Fibroblast of upper back skin (primary cell): ENCODE measurements at places on chromosomes 5 and 9.

DNA sequence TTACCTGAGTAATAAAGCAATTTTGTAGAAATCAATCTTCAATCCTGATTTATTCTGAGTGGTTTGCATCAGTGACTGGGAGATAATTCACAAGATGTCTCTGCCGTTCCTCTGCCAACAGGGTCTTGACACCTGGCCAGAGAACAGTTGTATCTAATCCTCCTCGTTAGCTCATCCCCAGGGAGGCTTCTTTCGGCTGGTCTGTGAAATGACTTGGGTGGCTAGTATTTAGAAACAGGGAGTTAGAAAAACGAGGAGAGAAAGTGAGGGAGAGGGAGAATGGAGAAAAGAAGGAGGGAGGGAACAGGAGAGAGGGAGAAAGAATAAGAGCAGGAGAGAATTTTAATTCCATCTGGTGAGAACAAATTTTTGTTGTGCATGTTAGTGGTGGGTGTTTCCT is 600.2 kb upstream of the TLE4 start:
- DNase-seq = peak; percentile 11

GRCh38 chr5:143183989-143184388 is 219.5 kb downstream of the NR3C1 start:
- DNase-seq = no peak

- DNase-seq = no peak
Measured at GRCh38 chr9:34127035-34127948, 794 bp upstream of the DCAF12 start.

DNA sequence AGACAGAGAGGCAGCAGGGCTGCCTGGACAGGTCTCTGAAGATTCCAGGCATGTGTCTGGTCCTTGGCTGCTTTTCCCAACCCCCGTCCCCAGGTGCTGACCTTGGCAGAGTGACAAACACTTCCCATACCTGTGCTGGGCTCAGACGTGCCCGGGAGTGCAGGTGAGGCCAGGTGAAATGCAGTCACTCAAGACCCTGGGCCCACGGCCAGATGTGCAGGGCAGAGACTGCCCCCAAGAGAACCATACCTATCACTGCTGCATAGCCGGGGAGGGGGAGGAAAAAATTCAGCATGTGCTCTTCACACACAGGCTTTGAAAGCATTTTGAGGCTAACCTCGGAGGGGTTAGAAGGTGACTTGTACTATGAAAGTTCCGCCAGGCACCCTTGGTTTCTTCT is 22.6 kb downstream of the CCNJL start:
- no peak for DNase-seq

- no peak for DNase-seq
Measured at GRCh38 chr9:138098908-138099791, 221.6 kb downstream of the CACNA1B start.

- no peak for DNase-seq
Measured at GRCh38 chr5:148586796-148587195, 67.5 kb downstream of the HTR4 start.

- DNase-seq = no peak
Measured at GRCh38 chr9:130078547-130078946, 24.8 kb downstream of the GPR107 start.

DNA sequence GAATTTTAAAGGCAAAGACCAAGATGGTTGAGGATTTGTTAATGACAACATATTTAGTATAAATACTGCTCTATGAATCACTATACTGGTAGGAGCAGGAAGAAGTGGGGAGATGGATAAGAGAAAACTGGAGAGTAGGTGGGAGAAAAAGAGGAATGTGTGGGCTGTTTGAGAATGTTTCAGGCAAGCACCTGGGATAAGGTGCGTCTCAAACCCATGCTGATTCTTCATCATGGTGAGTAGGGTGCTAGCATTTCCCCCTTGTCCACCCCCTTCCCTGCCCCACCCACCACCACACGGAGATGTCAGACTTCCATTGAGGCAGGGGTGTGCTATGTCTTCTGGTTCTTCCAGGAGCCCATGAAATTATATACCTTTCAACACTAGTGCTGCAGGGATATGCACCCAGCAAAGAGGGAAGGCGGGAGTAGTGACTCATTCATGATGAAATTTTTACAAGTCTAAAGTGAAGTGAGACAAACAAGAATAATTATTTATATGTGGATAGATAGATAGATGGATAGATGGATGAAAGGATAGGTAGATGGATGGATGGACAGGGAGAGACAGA is 54.3 kb downstream of the MTX3 start:
- DNase-seq = peak; percentile 19

DNA sequence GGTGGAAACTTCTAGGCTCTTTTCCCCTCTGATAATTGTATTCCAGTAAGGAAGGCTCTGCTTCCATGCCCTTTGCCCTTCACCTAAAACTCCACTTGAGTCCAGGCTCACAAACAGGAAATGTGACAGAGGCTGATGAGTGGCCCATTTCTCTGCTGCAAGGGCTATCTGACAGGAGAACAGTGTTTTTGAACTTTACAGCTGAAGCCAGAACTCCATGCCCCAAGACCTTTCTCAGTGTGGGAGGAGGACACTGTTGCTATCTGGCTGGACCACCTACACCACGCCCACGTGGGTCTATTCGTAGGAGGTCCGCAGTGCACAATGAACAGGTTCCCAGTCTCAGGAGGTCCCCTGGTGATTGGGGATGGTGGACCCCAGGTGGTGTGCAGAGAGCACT is 13.6 kb downstream of the GGTA1 start:
- no peak for DNase-seq

DNA sequence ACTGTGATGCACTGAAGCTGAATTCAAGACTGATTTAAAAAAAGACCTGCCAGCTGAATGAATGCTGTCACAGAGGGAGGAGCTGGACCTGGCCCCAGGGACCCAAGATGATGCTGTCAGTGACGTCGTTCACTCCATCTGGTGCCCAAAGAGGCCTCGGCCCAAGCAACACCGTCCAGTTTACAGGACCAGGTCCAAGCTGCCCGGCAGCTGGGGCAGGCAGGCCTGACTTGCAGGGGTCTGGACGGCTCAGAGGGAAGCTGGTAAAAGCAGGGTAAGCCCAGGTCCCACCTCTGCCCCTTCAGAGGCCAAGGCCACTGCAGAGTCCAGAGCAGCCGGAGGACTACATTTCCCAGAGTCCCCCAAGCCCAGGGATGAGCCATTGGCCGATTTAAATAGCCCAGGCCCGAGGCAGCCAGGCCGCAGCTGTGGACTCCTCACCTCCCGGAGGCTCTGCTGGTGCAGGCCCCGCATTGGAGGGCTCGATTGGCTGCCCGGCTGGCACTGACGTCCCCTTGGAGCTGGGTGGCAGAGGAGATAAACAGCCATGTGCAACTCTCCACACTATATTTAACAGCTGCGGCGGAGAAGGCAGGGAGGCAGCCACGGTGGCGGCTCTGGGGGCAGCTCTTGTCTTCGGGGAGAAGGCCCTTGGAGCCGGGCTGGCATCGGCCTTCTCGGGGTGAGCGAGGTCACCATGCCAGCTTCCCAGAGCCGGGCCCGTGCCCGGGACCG is at the start of gene PLPP7:
Gene PLPP7, plus strand, starts transcription at position 423 of the 735 bp plus-strand sequence. Its CDS starts 275 bp downstream, at position 698.
- DNase-seq = peak; percentile 49
